Fibroblast of skin of scalp (primary cell): ENCODE measurements at places on chromosomes 5 and 9.

- no peak for DNase-seq
Measured at GRCh38 chr9:99128133-99128406, 23.2 kb downstream of the TGFBR1 start.

- no peak for DNase-seq
Measured at GRCh38 chr5:114377050-114377844, 15.4 kb downstream of the KCNN2 start.

- DNase-seq: peak; percentile 51
Measured at GRCh38 chr5:140966293-140967225, at the start of gene PCDHAC2. TSS of gene PCDHAC2 (plus strand) at chr5:140966476. CDS start at chr5:140966767, 291 bp downstream.

DNA sequence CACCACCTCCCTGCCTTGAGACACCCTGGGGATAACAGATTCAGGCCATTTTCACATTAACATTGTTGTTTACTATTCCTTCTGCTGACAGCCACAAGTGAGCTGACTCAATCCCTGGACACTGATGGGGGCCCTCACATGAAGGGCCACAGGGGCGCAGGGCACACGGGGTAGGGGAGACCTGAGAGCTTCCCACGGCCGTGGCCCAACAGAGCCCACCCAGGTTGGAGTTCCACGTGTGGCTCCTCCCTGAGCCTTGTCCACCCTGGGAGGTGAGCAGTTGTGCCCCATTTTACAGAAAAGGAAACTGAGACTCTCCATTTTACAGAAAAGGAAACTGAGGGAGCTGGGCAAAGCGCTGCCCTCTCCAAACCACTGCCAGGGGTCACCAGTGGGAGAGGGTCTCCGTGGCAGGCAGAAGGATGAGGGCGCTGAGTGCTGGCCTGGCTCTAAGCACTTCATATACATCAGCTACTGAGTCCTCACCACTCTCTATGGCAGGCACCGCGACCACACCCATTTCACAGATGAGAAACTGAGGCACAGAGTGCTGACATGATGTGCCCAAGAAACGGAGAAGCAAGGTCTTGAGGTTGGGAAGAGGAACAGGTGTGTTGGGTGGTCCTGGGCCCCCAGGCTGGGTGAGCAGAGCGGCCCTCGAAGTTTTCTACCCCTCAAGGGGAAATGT lies 2.3 kb downstream of the NINJ1 start:
- DNase-seq: no peak

- DNase-seq: no peak
Measured at GRCh38 chr9:134971696-134972095, 54.0 kb upstream of the FCN1 start.

DNA sequence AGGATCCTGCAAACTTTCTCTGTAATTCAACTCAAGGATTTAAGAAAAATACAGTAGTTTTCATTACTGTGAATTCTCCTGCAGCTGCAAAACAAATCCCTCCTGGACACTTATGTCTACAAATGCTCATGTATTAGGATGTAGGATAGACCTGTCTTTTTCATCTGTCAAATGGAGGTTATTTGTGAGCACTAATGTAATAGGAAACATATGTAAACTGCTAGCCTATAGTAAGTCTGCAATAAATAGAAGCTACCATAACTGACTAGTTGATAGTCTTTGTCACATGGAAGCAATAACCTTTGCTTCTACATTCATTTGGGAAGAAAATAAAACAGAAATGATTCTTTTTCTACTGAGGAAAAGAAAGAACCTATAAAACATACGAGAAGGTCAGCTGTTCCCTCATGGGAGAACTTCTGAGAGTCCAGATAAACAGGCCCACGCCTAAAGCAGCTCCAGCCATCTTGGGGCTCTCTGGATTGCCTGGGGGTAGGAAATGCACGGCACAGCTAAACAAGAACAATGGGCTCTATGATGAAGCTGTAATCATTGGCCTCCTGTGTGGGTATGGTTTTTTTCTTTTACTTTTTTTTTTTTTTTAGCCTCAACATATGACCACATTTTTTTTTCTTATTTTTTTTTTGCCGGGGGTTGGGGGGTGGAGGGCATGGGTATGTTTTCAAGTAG lies 6.2 kb downstream of the KCNV2 start:
- DNase-seq: no peak

DNA sequence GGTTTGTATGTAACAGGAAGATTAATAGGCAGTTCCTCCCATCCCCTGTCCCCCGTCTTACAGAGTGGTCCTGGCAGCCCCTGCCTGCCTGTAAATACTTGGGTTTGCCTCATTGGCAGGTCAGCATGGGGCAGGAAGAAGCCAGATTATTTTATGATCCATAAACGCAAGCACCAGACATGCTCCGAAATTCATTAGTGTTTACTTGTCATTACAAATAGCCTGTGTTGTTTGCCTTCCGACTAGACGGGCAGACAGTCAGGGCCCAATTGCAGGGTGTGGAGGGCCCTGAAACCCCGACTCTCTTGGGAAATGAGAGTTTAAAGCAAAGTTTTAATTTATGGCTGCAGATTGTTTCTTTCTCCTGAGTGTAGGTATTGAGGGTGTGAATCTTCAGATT lies 97.2 kb downstream of the RALGPS1 start:
- no peak for DNase-seq
